Cortex of kidney (tissue), 1 donor: ENCODE measurements at places on chromosomes 4 and X.

DNA sequence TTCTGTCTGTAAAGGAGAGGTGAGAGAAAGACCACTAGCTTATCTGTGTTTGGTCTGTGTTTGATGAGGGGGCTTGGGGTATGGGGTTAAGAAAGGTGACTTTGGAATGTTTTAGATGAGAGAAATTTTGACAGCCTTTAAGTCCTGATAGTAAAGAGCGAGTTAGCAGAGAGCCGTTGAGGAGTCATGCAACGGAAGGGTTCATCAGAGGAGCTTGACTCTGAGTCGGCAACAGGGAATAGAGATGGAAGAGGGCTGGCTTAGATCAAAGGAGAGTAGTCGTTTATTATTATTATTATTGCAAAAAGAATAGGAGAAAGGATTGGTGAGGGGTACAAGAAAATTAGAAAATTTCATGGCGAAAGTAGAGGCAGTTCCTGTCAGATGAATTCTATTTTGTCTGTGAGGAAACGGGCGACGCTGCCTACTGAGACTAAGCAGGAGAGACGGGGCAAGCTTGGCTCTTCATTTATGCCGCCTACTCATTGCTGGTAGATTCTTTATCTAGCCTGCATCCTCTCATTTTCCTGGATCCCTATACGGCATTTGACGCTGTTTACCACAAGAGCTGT, 473 bp upstream of the VAMP7 start:
- DNase-seq = no peak

GRCh38 chr4:141636771-141637460, 533 bp downstream of the IL15 start:
- no peak for DNase-seq

GRCh38 chr4:27008679-27009078, 148.0 kb downstream of the STIM2 start:
- DNase-seq = no peak

GRCh38 chrX:2967998-2968909, 38.1 kb upstream of the ARSH start:
- DNase-seq = no peak

DNA sequence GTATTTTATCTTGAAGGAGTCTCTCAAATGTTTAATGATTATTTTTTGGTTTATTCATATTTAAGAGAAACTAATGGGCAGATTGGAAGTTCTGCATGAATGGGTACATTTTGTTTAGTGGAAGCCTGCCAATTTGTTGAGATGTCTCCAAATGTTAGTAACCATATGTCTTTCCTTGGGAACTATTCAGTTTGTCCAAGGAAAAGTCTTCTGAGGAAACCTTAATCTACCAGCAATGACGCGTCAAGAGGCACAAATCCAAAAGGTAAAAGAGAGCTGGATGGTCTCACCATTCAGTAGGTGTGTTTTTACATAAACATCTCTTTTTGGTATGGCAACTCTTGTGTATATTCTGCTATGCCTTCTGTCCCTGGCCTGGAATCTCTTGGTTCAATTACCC, 37.4 kb upstream of the NDST3 start:
- DNase-seq = no peak

- DNase-seq = no peak
Measured at GRCh38 chrX:39585808-39586207, 511.9 kb downstream of the BCOR start.

DNA sequence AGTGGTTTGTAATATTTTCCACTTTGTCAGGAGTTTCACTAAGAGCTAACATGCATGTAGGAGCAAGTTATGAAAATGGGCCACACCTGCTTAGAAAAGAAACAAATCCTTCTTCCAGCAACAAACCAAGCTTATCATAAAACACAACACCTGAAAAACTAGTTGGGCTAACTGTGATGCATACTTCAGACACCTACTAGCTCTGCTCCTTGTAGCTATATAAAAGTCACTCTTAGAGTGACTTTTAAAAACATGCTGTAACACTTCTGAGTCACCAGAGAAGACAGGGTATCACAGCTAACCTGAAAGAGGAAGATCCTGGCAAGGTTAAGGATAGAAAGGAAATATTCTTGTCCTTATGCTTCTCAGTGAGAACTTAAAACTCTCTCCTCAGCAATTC, 3.6 kb upstream of the SLAIN2 start:
- DNase-seq = no peak
